Fibroblast of skin of right quadriceps (primary cell): ENCODE measurements at places on chromosomes 7 and 10.

DNA sequence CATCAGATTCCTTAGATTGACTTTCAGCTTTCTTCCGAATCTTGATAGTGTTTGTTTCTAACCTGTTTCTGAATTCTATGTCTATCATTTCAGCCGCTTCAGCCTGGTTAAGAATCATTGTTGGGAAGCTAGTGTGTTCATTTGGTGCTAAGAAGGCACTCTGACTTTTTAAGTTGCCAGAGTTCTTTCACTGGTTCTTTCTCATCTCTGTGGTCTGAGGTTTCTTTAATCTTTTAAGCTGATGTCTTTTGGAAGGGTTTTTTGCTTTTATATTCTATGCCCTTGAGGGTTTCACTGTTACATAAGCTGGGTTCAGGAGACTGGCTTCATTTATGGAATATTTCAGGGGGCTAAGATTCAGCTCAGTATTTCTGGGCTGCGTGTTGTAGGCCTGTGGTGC, 104.5 kb upstream of the PRSS58 start:
- no peak for DNase-seq

GRCh38 chr10:22580711-22581110, 133.7 kb downstream of the PIP4K2A start:
- DNase-seq: no peak

GRCh38 chr10:63260860-63261251, 127.7 kb downstream of the NRBF2 start:
- DNase-seq: no peak

DNA sequence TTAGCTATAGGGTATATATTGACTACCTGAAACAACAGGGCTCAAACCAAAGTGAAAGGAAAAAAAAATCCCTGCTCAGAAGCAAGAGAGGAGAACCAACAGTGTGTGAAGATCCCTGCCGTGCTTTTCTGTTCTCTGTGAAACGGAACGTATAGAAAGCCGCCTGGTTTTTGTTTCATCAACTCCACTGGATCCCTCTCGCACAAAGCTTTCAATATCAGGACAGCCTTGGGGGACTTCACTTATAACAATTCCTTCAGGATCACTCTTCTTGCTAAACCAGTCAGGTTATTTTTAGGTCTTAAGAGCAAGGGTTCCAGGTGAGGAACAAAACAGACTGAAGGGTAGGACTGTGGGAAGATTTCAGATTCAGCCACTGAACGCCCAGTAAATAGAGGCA, 151.1 kb upstream of the CACNA2D1 start:
- DNase-seq: no peak

GRCh38 chr7:44291066-44291732, 34.2 kb downstream of the CAMK2B start:
- no peak for DNase-seq

- DNase-seq: no peak
Measured at GRCh38 chr7:157389951-157390730, 53.3 kb downstream of the DNAJB6 start.

DNA sequence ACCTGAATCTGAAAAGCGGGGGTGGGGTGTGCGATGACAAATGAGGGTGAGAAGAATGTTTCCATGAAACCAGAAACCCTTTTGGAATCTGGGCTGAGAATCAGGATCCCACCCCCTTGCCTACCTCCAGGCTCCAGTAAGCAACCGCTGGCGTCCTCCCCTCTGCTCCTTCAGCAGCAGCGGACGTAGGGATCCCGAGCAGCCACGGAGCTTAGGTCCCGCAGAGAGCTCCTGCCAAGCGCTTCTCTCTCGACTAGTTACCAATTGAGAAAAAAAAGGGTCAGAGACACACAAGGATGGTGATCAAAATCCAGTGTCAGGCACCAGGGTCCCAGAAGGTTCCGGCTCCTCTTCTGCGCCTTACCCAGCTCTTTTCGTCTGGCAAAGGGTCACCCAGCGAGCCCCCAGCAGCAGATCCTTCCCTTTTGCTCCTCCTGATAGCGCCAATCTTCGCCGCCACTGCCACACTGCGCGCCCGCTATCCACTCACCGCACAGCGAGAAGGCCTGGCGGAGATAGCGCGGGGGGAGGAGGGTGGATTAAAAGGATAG, 733.5 kb downstream of the ZWINT start:
- no peak for DNase-seq

GRCh38 chr7:26898891-26899290, 34.5 kb upstream of the SKAP2 start:
- no peak for DNase-seq

- DNase-seq: peak; percentile 2
Measured at GRCh38 chr7:145434811-145435210, 599.0 kb upstream of the TPK1 start.

- no peak for DNase-seq
Measured at GRCh38 chr7:151790095-151790829, 86.7 kb downstream of the PRKAG2 start.

GRCh38 chr7:151482883-151483710, 36.6 kb downstream of the RHEB start:
- DNase-seq: no peak

DNA sequence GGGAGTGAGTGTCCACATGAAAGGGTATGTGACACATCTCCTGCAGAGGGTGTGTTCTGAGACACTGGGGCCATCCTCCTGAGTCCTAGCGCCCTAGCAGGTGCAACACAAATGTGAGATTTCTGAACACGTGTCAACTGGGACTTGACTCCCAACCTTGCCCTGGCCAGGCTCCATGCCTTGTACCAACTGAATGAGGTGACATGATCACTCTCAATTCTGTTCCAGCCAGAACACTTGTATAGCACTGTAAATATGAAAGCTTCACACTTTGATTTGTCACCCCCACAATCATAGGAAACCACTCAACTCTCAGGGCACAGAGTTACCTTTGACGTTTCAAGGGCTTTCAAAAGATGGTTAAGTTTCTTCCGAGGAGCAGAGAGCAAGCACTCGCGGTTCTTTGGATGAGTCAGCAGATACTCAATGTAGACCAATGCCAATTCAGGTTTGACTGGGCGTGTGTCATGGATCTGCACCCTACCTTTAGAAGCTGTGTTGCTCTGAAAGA, 48.6 kb downstream of the NCAPG2 start:
- DNase-seq: no peak

DNA sequence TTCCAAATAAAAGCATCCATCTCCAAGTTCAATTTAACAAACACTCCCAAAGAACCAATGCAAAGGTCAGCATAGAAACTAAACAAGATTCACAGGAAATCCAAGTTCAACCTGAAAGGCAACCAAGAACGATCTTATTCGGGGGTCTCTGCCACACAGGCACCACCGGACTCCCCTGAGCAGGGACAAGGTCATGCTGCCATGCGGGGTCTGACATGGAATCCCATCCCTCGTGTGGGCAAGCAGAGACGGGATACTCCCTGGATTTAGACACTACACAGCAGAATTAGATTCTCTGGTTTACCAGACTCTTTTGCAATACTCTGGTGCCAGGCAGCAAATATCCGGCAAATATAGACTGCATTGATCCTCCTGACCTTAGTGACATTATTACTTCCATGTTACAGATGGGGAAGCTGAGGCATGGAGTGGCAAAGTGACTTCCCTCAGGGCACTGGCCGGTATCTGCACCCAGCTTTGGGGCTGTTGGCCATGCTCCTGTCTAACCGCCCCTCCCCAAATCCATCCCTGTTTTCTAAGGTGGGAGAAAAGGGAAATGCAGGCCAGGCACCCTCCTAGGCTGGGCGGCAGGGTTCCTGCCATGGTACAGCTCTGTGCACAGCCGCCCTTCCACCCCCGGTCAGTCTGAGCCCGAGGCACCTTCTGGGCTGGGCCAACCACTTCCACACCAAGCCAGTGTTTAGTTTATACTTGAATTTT, 111.8 kb downstream of the VIPR2 start:
- no peak for DNase-seq

- DNase-seq: peak; percentile 20
Measured at GRCh38 chr10:16509996-16510395, 11.7 kb downstream of the C1QL3 start.

DNA sequence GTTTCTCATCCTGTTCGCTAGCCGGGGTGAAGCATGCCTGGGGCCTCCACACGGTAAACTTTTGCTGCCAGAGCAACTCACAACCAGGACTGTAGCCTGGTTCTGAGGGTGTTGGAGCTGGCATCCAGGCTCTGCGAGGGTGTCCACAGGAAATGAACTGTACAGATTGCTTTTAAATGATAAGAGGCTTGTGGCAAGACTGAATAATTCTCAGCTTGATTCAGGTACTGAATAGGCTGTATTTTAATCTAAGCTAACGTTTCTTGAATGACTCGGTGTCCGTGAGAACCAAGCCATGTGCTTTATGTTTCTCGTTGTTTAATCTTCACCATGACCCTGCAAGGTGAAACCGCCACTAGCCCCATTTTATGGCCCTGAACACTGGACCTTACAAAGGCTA, 49.3 kb downstream of the EEPD1 start:
- no peak for DNase-seq

DNA sequence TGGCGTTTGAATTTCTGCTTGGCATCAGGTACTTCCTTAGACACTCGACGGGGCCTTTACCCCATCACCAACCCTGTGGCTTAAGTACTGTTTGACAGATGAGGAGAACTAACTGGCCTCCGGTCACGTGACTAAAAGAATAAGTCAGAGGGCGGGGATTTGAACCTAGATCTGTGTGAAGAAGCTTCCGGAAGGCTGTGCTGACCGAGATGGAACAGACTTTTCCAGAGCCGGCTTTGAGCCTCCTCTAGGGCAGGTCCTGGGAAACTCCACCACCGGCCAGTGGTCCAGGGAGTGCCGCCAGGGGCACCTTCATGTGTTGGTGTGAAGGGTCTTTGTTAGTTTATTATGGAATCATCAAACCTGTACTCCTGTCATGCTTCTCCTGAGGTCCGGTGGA, 26.9 kb downstream of the CAMK1D start:
- no peak for DNase-seq

DNA sequence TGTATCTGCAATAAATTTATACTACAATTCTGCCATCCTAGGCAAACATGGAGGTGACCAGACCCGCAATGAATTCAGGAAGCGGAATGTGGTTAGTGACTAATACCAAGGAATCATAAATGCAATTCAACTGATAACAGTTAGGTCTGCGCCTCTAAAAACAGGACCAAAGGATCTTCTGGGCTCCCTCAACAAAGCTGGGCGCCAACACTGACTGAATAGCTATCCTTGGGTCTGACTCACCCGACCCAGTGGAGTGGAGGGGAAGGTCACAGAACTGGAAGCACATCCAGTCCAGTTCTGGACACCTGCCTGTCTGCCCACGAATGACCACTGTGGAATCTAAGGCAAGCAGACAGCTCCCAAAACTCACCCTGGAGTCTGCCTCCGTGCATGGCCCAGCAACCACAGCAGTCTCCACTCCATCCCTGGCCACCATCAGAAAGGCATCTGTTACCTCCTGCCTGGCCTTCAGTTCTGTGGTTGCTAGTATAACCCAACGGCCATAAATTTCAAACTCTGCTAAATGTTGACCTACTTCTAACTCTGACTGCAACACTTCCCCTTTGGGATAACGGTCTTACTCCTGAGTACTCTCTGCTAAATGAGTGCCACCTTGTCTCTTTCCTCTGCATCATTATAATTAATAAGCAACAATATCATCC, 43.0 kb upstream of the DLX6 start:
- no peak for DNase-seq

DNA sequence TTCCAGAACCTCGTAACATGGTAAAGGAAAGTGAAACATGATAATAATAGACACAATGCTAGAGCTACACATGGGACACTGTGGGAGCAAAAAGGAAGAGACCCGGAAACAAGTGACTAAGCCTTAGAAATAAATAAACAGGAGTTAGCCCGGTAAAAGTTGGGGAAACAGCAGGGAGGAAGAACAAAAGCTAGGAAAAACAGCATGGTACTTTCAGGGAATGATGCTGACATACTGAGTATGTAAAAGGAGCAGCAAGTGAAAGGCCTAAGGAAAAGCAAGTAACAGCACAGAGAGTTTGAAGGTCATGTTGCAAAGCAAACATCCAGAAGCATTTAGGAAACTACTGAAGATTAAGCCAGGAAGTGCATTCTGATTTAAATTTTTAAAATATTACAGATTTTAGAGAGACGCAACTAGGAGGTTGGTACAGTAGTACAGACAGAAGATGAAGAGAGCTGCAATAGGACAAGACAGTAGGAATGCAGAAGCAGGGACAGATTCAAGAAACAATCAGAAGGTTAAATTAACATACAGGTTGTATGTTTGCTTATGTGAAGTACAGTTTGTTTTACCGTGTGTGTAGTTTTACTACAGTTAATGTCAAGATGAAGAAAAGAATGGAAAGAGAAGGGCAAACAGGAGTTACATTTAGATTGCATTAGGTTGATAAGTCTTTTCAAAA, 63.7 kb downstream of the ARHGAP12 start:
- DNase-seq: no peak

DNA sequence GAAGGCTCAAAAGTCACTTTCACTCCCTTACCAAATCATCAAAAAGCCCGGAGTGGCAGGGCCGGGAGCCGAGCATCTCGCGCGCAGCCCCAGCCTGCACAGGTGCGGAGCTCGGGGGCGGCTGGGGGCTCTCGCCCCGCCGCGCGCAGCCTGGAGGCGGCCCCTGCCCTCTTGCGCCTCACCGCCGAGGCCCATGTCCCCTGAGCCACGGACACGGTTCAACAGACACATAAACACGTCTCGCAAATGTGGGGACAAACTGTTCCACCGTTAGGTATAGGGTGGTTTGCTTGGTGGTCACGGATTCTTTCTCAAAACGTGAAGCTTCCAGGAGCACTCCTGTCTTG, 700 bp downstream of the GSAP start:
- DNase-seq: no peak

DNA sequence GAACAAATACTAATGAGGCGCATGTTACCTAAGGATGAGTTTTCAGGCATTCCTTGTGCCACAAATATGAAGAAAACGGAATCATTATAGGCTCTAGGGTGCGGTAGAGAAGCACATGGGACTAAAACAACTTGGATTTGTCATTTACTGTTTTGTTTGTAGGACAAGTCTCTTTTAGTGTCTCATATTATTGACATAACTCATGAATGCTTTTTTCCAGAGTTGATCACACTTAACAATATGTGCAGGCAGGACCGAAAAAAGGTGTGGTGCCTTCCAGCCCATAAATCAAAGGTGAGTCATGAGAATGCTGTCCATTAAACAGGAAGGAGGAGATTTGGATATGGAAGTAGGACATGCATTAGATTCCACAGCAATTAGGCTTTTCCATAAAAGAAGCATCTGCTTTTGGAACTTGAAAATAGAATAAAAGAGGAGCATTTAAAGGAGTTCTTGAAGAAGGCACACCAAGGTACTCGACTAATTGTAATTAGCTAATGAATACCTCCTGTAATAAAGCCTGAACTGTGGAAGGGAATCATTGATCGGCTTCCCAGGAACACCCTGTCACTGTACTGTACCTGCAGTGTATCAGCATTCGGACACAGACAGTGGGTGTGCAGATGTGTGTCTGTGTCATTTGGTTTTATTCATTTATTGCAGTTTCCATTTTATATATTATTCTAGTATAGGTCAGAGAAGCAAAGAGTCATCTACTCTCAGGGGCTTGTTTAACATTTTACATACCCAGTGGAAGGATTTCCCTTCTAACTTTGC, 119.7 kb upstream of the KLF14 start:
- DNase-seq: peak; percentile 91

DNA sequence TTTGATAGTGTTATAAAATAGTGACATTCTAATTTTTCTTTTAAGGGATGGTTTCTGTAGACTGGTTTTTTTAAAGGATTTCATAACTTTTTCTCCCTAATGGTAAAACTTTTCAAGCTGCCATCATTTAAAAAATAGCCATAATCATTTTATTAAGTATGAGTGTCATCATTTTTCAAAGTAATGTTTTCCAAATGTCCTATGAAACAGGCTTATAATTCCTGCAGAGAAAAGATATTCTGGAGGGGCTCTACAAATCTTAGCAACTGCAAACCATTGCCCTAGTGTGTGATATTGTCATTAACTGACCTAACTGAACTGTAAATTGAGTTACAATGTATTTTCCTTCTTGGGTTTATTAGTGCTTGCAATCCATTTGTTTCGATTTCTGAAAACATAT, 226.0 kb downstream of the BBS9 start:
- no peak for DNase-seq
